ENCODE measurements at places on chromosomes 11 and 22. TPM values are rescaled to one million over a fixed set of nuclear protein-coding genes. Genes with fewer than 3 reads are reported as not detected.

DNA sequence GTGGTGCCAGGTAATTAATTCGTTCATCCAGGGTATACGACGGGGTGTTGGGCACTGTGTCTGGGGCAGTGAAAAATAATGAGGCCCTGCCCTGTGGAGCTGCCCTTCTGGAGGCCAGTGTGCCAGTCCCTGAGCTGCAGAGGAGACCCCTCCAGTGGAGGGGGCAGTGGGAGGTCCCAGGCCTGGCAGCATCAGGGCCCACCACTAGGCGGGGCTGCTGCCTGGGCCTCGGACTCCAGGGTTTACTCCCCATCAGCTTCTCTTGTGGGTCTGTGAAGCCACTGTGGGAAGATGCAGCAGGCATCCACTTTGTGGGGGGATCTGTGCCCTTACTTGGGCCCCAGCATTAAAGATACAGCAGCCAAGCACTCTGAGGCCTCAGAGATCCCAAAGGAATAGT lies 17.4 kb upstream of the TMPRSS6 start:
- DNase-seq = no peak

The FAM111B gene
- 18.0 TPM for total RNA-seq

The APOL4 gene
- total RNA-seq = 0.53 TPM

The ART1 gene
- not detected for total RNA-seq

The CEP57 gene
- 33.2 TPM for total RNA-seq

The MTNR1B gene
- total RNA-seq = not detected

The PATE4 gene
- not detected for total RNA-seq

GRCh38 chr11:75184757-75185425 lies 34.0 kb downstream of the SLCO2B1 start:
- no peak for DNase-seq

DNA sequence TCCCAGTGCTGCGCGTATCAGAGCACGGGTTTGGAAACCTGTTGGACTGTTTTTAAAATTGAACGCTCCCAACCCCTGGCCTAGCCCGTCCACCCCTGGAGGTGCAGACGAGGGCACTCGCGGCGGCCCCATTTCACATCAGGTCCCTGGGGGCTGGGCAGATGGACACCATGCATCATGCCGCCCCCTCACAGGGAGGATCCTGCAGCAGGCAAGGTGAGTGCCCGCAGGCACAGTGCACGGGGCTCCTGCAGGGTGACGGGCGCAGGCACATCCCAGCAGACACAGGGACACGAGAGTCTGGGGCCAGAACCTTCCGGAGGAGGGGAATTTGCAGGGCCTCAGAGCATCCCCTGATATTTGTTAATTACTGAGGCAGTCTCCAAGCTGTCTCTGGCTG lies 7.3 kb downstream of the ANO9 start:
- DNase-seq = no peak

GRCh38 chr22:27329966-27330645 lies 471.4 kb downstream of the MN1 start:
- no peak for DNase-seq

GRCh38 chr22:19376971-19377370 lies 54.6 kb downstream of the HIRA start:
- no peak for DNase-seq

DNA sequence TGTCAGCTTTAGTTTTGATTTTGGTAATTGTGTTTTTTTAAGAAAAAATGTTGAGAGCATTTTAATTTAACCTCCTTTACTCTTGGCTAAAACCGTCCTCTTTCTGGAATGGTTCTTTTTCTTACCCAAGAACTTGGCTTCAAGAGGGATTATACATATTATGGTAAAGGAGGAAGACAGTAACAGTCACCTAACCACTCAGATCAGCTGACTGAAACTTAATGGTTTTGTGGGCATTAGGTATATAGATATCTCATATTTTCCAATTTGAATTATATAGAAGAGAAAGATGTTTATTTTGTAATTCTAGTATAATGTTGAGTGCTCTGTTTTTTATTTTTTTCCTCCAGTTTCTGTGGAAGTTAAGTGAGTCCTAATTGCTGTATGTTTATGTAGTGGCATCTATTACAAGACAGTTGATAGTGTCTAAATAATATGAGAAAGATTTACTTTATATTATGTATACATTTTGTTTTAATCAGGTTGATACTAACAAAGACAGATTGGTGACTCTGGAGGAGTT lies 36.6 kb upstream of the NCR3LG1 start:
- DNase-seq = no peak

GRCh38 chr11:69746752-69747742 lies 28.1 kb downstream of the FGF4 start:
- no peak for DNase-seq

DNA sequence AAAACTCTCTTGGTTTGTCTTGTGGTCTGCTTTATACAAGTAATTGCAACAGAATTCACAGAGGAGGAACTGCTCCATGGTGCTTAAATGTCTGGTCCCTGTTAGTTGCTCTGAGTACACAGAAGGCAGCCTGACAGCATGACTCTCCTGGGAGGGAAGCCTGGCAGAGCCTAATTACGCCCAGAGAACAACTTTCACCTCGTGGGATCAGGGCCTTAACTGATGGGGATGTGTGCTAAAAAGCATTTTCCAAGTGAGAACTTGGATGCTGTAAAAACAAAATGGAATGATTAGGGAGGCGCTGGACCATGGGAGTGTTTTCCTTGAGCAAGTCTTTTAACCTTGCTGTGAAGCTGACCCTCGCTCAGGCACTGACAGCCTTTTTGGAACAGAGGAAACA lies 154.0 kb upstream of the TENM4 start:
- DNase-seq = no peak

- no peak for DNase-seq
These were observed 117.0 kb upstream of the BLID start for GRCh38 chr11:122232985-122233384.

The SCGB1A1 gene
- total RNA-seq = not detected

DNA sequence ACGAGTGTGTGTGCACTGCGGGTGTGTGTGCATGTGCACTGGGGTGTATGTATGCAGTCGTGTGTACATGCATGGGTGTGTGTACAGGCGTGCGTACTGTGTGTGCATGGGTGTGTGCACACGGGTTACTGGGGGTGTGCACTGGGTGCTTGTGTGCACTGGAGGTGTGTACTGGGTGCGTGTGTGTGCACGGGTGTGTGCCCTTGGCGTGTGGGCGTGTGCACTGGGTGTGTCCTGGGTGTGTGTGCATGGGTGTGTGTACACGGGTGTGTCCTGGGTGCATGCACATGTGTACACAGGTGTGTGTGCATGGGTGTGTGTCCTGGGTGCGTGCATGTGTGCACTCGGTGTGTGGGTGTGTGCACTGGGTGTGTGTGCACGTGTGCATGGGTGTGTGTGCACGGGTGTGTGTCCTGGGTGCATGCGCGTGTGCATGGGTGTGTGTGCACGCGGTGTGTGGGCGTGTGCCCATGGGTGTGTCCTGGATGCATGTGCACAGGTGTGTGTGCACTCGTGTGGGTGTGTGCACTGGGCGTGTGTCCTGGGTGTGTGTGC lies 39.1 kb downstream of the BRSK2 start:
- DNase-seq = no peak

- no peak for DNase-seq
These were observed 21.9 kb upstream of the PANX1 start for GRCh38 chr11:94106716-94107115.

- no peak for DNase-seq
These were observed 18.2 kb downstream of the CELF1 start for GRCh38 chr11:47534704-47535251.

DNA sequence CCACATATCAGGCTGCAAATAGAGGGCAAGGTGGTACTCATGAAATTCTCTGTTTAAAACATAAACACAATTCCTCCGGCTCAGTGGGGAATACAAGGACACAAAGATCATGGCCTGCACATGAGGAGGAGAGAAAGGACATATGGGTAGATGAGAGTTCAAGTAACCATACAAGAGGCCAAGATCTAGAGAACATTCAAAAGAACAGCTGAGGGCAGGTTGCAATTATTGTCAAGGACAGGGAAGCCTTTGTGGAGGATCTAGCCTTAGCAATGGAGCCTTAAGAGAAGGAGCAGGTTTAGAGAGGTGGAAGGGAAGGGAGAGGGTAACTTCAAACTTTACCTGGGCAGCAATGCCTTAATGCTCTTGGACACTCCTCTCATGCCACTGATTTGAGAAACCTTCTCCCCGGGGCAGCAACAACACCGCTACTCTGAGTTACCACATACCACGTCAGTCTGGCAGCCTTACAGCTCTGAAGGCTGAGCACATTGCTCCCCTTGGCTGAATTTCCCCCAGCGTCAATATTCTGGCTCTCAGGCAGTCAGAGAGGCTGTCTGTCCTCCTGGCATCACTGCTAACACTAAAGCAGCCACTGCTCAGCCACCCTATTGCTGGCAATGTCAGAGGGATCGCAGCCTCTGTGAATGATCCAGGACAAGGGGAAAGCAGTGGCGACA lies 55.5 kb downstream of the CLPB start:
- no peak for DNase-seq

- no peak for DNase-seq
These were observed 50.0 kb downstream of the TRIM44 start for GRCh38 chr11:35712533-35712932.

The NFRKB gene
- total RNA-seq = 21.6 TPM

GRCh38 chr11:75013051-75013450 lies 24.3 kb downstream of the NEU3 start:
- DNase-seq = no peak

GRCh38 chr22:22912988-22913253 lies 25.3 kb downstream of the IGLL5 start:
- no peak for DNase-seq

DNA sequence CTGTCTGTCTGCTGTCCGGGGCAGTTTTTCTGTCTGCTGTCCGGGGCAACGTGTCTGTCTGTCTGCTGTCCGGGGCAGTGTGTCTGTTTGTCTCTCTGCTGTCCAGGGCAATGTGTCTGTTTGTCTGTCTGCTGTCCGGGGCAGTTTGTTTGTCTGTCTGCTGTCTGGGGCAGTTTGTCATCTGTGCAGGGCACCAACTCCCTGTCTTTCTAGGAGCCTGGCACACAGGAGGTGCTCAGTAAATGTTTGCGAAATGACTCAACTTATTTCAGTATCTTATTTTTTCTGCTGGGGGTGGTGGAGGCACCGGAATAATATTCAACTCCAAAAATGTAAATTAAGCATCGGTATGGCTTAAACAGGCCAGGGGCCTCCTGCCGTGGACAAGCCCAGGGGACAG lies 12.0 kb upstream of the TTLL12 start:
- no peak for DNase-seq

The CBX7 gene
- total RNA-seq = 4.0 TPM

DNA sequence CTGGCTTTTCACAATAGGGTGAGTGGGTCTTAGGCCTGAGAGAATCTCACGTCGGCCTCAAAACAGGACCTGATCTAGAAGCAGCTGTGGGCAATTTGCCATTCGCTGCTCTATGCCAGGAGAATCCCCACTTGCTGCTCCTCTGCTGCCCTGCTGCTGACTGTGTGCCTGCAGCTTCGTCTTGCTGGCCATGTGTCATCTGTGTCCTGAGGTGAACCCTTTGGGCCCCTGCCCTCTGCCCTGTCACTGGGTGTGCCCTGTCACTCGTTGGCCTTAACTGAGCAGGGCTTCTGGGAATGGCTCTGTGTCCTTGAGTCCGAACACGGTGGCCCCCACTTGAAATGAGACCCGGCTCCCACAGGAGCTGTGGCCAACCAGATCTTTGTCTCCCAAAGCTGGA lies 6.2 kb downstream of the NAA40 start:
- no peak for DNase-seq

The DGKZ gene
- 63.3 TPM for total RNA-seq

The HSPB2 gene
- total RNA-seq = not detected

DNA sequence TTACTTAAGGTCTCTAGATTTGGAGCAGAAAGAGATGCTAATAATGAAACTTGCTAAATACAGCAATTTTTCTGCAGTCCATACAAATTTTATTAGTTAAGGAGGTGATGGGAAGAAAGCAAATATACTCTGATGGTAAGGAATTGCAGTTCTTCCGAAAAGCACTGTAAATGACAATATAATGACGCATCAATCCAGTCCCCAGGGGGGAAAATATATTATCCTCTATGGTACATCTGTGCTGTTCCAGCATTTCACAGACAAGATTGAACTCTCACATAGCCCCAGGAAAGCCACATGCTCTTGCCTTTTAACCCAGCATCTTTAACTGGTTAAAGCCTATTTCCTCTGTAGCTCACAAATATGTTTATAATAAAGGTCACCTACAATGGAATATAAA lies 416.6 kb upstream of the CCDC90B start:
- DNase-seq = no peak

The SLC17A6 gene
- total RNA-seq = not detected

- no peak for DNase-seq
These were observed 9.5 kb upstream of the CATSPER1 start for GRCh38 chr11:66035653-66036333.

DNA sequence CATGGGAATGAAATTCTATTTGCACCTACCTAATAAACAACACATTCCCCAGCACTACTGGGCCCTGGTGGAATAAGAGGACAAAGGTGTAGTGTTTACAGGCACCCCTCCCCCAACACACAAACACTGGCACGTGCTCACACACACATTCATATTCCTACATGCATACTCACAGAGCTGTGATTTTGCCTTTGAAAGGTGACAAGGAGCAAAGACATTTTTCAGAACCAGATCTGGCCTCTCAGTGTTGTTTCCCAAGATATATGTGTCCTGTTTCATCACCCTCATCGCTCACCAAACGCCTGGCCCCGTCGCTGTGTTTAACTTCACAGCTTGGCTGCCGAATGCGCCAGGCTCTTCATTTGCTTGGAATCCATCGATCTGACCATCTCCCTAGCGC lies 292.6 kb downstream of the NTM start:
- DNase-seq = no peak

GRCh38 chr22:22322792-22323191 lies 78.2 kb downstream of the VPREB1 start:
- DNase-seq = no peak

DNA sequence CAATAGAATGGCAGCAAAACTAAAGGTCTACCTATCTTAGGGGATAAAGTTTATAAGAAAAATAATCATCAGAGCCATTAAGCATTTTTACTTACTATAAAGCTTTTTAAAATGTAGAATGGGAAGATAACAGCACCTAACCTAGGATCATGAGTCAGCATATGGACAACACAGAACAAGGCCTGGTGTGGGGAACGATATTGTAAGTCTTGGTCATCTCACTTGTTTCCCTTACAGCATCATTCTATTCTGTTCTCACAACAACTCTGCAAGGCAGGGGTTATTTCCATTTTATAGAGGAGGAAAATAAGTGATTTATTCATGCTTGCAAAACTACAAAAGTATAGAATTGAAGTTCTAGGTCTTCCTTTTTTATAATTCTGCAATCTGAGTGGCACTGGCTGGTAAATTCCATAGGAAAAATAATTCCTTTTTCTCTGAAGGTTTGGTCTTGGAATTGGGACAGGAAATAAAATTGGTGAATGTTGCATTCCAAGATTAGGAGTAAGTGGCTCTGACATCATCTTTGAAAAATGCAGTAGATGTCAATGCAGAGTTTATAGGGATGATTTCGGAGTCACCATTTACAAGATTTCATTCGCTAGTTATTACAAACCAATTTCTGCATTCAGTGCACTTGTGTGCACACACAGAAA lies 423.0 kb downstream of the DYNC2H1 start:
- peak; percentile 39 for DNase-seq

The SLC15A3 gene
- 8.7 TPM for total RNA-seq

The SYT7 gene
- 0.18 TPM for total RNA-seq

The XKR3 gene
- total RNA-seq = not detected

The TRIM68 gene
- 10.4 TPM for total RNA-seq

- DNase-seq = no peak
These were observed 218.2 kb upstream of the CARD18 start for GRCh38 chr11:105357764-105358163.

- no peak for DNase-seq
These were observed at the start of gene CNGA4 for GRCh38 chr11:6238902-6239301. TSS of gene CNGA4 (plus strand) at chr11:6239089. CDS start at chr11:6239207, 118 bp downstream.
